Putamen (tissue), 1 donor: ENCODE measurements at places on chromosomes 6 and 20.

- no peak for DNase-seq
These were observed 88.5 kb downstream of the RPS12 start for GRCh38 chr6:132902901-132903300.

- no peak for DNase-seq
These were observed 19.0 kb downstream of the ETV7 start for GRCh38 chr6:36368421-36368820.

- no peak for DNase-seq
These were observed 79.9 kb upstream of the SPTLC3 start for GRCh38 chr20:12928755-12929401.

GRCh38 chr20:58708246-58708931 lies 15.8 kb downstream of the NPEPL1 start:
- DNase-seq = no peak

- DNase-seq = peak; percentile 27
These were observed 937 bp downstream of the ZNF318 start for GRCh38 chr6:43368259-43369160.

DNA sequence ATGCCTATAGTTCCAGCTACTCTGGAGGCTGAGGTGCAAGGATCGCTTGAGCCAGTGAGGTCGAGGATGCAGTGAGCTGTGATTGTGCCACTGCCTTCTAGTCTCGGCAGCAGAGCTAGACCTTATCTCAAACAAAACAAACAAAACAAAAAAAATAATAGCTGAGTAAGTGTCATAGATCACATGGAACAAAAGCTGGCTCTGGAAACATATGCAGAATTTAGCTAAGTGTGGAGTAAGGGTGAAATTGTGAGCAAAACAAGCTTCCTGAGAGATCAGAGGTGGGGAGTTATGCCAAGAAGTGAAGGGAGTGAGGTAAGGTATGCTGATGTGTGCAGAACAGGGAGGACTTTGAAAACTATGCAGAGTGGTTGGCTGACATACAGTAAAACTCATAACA lies 18.7 kb downstream of the SGK1 start:
- no peak for DNase-seq

- DNase-seq = no peak
These were observed 37.7 kb upstream of the DEFB112 start for GRCh38 chr6:50087231-50087954.

DNA sequence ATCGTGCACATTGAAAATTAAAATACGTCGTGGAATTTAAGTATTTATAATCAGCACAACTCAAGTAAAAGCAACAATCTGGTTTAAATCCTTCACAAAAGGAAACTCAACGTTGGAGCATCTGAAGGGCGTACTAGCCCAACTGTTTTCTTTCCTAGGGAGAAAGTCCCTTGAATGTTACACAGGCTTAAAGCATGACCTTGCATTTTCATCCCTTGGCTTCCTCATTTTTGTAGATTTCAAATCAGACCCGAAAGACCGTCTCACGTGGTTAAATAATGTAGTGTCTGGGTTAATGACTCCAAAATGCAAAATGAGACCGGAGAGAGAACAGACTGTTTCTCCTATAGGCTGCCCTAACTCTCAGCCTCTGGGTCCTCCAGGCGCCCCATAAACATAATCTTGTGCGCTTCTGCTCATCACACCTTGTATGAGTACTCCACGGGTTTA lies 249.2 kb upstream of the RREB1 start:
- no peak for DNase-seq

DNA sequence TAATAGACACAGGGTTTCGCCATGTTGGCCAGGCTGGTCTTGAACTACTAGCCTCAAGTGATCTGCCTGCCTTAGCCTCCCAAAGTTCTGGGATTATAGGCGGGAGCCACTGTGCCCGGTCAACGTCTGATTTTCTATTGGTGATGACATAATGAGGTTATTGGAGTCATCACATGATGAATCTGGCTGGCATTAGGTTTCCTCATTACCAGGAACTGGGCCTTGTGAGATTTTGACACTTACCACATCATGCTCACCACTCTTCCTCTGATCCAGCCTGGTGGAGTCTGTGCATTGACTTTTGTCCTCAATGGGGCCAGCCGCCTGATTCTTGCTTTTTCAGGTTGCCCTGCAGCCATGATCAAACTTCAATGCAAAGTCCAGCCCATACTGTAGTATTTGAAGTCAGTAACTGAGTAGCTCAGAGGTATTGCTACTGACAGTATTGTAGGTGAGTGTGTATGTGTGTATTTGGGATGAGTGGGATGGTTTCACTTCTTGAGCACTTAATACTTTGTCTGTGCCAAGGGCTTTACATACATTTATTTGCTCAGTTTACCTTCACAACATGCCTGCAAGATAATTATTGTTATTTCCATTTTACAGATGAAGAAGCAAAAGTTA lies 16.0 kb downstream of the ANKS1A start:
- no peak for DNase-seq

GRCh38 chr6:75317503-75318206 lies 33.1 kb upstream of the TMEM30A start:
- DNase-seq = no peak

DNA sequence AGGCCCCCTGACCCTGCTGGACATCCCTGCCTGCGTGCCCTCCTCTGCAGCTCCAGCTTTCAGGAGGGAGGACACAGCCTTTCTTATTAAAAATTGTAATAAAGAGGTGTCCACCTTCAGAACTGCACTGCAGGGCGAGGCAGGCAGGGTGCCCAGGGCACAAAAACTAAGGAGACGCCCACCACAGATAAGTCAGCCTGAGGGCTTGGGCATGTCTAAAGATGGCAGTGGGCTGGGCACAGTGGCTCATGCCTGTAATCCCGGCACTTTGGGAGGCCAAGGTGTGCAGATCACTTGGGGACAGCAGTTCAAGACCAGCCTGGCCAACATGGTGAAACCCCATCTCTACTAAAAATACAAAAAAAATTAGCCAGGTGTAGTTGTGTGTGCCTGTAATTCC lies 7.0 kb upstream of the C20orf144 start:
- DNase-seq = no peak

DNA sequence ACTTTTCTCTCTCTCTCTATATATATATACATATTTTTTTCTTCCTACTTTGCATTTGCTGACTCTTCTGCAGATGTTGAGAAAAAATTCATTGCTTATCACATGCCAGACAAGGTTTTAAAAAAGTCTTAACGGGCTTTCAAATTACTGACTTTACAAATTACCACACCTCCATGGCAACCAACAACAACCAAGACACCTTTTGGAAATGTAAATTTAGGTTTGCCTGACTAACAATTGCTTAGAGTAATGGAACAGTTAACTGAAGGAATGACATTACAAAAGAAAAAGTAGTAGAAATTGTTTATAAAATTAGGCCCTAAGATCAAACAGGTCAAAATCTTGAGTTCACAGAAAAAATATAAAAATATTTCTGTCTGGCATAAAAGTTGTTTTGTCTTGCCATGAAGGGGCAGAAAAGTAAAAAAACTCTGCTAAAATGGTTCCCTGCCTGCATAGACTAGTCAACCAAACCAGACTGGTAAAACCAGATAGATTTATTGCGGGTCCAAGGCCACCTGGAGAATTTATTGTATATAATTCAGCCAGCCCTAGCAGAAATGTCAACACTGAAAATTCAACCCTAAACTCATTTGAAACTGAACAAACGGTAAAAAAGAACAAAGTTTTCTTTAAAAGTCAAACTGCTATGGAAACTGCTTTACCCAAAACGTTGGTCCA lies 92.8 kb upstream of the FRMD1 start:
- no peak for DNase-seq

DNA sequence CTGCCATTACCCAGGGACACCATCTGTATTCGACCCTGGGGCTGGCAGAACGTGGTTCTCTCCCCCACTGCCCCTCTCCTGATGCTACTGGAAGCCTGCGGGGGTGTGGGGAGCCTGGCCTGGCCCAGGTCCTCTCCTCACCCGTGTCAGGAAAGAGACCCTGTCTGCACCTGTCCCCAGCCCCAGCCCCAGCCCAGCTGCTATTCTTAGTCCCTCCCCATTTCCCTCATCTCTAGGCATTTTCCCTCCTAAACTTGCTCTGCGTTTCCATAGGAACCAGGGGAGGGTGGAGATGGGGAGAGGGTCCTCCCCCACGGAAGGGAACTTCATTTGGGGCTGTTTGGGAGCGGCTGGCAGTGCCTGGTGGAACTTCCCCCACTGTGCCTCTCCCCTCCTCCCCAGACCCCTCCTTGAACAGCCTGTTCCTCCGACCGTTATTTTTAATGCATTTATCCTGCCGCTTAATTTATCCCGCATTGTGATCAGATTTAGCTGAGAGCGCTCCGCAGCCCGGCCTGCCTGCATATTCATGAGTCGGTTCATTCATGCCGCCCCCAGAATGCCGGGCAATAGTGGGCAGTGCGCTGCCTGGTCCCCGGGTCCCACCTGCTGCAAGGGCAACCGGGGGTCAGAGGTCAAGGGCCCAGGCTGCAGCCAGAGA lies 31.8 kb upstream of the DLGAP4 start:
- peak; percentile 21 for DNase-seq

DNA sequence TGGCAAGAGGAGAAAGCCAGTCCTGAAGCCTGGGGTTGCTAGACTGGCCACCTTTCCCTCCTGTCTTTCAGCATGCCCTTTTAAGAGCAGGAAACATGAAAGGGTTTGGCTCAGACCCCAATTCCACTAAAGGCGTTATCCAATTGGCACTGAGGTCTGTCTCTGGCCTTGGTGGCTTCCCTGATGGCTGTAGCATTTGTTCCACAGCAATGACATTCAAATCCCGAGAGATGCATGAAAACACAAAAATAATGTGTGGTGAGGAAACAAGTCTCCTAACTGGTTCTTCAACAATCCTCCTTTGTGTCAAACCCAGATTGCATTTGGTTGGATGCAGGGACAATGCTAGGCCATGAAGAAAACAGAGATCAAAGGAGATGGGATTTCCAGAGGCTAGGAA lies 56.5 kb upstream of the ADTRP start:
- no peak for DNase-seq

DNA sequence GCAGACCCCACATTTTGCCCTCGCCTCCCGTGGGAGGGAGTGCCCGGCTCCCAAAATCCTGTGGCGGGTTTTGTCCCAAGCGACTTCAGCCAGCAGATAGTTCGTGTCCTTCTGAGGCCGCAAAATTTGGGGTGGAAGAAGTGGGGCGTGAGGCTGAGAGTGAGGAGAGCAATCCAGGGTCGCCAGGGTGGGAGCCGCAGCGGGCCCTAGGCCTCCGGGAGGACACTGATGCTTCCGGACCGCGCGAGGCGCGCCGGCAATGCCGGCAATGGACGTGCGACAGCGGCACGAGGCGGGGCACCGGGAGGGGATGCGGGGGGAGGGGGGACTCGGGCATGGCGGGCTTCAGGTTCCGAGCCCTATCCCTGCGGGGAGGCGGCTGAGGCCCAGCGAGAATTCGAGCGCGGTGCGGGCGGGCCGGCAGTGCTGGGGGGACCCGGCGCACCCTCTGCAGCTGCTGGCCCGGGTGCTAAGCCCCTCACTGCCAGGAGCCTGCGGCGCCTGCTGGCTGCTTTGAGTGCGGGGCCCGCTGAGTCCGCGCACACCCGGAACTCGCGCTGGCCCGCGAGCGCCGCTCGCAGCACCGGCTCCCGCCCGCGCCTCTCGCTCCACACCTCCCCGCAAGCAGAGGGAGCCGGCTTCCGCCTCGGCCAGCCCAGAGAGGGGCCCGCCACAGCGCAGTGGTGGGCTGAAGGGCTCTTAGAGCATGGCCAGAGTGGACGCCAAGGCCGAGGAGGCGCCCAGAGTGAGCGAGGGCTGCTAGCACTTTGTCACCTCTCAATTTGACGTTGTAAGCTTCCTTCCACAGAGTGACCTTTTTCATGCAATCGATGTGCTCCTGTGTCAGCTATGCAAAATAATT lies 143.8 kb downstream of the LPA start:
- DNase-seq = peak; percentile 68

GRCh38 chr6:46331461-46331860 lies 159.8 kb downstream of the RCAN2 start:
- DNase-seq = no peak

- DNase-seq = no peak
These were observed 1.1 kb downstream of the RNF114 start for GRCh38 chr20:49937027-49937929.

- no peak for DNase-seq
These were observed 54.8 kb downstream of the OPN5 start for GRCh38 chr6:47836639-47837038.

DNA sequence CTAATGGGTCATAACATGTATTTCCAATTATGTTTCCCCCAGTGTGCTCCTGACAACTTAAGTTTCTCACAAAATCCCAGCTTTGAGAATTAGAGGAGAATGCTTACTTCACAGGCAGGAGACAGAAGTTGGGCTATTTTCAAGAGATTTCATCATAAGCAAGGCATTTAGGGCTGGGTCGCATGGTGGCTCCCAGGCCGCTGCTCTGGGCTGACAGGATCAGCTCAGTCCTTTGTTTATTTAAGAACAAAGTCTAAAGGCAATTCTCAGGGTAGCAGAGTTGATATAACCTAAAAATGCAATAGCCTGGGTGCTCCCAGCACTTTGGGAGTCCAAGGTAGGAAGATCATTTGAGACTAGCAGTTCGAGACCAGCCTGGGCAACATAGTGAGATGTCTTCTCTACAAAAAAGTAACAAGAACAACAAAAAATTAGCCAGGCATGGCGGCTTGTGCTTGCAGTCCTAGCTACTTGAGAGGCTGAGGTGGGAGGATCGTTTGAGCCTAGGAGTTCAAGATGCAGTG lies 10.9 kb downstream of the FOXQ1 start:
- no peak for DNase-seq

DNA sequence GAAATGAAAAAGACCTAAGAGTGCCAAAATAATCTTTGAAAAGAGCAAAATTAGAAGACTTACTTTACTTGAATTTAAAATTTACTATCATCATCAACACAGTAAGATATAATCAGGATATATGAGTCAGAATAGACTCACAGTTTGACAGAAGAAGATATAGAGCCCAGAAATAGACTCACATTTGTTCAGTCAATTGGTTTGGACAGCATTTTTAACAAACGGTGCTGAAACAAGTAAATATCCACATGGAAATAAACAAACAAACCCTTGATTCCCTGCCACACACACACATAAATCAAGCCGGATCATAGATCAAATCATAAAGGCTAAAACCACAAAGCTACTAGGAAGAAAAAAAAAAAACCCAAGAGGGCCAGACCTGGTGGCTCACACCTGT lies 291.1 kb downstream of the ADGRG6 start:
- DNase-seq = no peak

DNA sequence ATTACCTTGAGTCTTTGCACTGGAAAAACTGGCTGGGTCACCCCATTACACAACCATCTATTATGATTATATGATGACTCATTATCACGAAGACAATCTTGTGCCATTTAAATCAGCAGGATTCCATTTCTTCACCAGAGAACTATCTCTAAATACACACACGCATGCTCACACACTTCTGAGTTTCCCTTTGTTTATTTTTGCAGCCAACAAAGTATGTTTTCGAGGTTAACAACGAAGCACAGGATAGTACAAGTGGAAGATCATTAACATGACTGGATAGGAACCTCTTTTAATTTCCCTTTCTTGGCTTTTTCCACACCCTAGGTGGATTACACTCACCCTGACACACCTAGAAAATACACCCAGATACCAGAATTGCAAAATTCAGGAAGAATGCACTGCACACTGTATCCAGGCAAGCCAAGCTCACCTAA lies 18.9 kb downstream of the PERP start:
- no peak for DNase-seq

GRCh38 chr20:48986899-48987298 lies 59.2 kb upstream of the CSE1L start:
- no peak for DNase-seq
